Daoy (cell line): ENCODE measurements at places on chromosomes 5 and 9.

- DNase-seq: peak; percentile 63
Observed at GRCh38 chr5:138230981-138231589, 18.0 kb upstream of the CDC23 start.

DNA sequence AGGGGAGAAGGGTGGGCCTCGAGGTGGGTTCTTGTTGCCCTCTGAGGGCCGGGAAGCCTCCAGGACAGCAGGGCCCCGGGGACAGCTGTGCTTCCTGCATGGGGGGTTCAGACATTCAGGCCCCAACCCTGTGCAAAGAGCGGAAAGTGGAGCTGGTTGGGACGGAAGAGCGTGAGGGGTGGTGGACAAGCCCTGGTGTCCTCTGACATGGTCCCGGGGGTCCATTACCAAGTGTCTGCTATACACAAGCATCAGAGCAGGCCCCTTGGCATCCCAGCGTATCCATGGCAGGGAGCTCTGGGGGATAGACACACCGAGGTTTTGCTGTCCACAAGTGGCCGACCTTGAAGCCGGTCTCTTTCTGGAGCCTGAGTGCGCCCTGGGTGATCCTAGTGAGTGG is 9.3 kb downstream of the PLPP7 start:
- no peak for DNase-seq

GRCh38 chr9:81849631-81850259 is 78.5 kb upstream of the SPATA31D4 start:
- DNase-seq: peak; percentile 42

DNA sequence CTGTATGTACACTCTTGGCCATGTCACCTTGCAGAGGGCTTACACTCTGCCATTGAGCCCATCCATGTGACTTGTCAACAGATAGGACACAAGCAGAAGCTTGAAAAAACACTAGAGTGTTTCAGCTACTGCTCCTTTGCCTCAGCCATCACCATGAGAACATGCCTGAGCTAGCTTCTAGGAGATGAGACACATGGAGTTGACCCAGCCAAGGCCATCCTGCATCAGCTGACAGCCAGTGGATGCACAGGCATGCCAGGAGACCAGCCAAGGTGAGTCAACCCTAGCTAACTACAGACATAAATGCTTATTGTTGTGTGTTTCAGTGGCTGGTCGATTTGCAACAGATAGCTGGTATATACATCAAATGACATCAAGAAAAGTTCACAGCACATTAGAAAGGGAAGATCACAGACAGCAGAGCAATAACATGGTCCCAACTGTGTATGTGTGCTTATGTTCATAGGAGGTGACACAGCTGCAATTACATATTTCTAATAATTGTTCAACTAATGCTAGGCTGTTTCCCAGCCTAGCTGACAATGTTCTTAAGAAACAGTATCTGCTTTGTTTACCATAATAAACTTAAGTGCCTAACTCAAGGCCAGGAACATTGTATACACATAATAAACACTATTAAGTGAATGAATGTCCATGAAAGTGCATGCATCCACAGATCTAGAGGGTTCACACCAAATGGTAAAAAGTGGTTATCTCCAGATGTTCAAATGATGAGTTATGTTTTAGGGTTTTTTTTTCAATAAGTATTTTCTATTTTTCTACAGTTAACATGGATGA is 105.7 kb downstream of the SPOCK1 start:
- DNase-seq: no peak

GRCh38 chr9:5650356-5651105 is 21.6 kb downstream of the RIC1 start:
- no peak for DNase-seq

- DNase-seq: no peak
Observed at GRCh38 chr5:14417792-14418765, 163.5 kb upstream of the OTULINL start.

- no peak for DNase-seq
Observed at GRCh38 chr5:93279296-93279963, 301.6 kb downstream of the NR2F1-AS1 start.

DNA sequence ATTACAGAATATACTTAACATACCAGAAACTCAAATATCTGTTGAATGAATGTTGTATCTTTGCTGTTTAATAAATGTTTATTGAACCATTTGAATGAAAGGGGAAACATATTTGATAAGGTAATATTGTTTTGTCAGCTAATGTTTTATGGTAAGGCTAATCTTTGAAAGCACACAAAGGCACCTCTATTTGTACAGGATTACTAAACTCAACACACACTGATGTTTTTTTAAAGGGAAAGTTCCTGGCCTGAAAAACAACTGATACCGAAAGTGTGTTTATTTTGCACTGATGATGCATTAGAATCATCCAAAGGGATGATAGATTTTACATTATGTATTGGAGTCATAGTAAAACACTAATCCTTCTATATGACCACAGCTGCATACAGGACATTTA is 82.5 kb downstream of the ADCY2 start:
- DNase-seq: no peak

- no peak for DNase-seq
Observed at GRCh38 chr5:32001707-32002106, 172.4 kb downstream of the GOLPH3 start.

DNA sequence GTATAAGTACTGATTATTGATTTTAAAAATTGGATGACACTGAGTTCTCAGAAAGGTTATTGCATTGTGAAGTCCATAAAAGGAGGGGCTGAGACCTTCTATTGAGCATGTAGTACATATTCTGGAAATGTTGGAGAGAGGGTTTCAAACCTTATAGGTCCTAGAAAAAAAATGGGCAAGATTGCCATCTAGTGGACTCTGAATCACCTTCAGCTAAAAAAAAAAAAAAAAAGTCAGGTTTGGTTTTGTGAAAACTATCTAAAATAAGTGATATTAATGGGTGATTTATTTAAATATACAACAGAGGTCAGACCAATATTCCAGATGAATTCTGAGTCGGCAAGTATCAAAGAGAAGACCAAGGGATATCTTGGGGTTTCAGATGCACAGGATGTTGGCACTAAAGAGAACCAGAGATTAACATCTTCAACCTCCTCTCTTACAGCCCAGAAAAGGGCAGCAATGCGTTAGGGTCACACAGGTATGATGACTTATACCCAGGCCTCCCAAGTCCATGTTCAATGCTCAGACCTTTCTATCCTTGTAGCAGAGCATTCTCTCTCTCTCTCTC is 109.8 kb upstream of the NMUR2 start:
- DNase-seq: peak; percentile 20

DNA sequence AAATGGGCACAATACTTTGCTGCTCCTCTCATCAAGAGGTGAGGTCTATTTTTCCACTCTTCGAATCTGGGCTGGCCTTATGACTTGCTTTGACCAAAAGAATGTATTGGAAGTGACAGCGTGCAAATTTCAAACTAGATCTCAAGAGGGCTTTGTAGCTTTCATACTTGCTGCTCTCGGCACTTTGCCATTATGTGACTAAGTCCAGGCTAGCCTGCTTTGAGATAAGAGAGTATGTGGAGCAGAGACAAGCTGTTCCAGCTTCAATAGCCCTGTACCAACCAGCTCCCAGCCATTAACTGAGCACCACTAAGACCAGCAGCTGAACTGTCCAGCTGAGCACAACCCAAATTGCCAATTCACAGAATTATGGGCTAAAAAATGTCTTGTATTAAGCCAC is 124.6 kb downstream of the ACER2 start:
- DNase-seq: peak; percentile 26

- no peak for DNase-seq
Observed at GRCh38 chr5:123093601-123094236, 4.7 kb downstream of the PRDM6 start.

DNA sequence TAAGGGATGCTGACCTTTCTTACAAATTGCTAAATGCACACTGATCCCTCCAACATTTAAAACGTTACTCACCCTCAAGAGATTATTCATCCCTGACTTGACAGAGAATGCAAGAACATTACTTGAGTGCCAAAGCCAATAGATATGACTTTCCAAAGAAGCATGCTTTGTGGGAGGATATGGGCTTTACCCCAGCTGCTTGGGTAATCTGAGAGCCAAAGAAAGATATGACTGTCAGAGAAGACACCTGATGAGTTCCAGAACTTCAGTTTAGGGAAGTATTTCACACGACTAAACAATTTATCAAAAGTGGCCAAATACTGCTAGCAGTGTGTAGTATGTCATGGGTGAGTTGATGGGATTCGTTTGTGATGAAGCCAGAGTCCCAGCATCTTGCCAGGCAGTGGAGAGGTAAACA is 7.4 kb upstream of the SPDL1 start:
- peak; percentile 78 for DNase-seq

GRCh38 chr5:36073595-36074216 is 7.0 kb upstream of the UGT3A2 start:
- DNase-seq: no peak

- peak; percentile 79 for DNase-seq
Observed at GRCh38 chr5:142618130-142618523, 67.8 kb downstream of the FGF1 start.

GRCh38 chr9:107994648-107995047 is 505.1 kb upstream of the KLF4 start:
- no peak for DNase-seq

- no peak for DNase-seq
Observed at GRCh38 chr5:67543720-67544270, 347.2 kb upstream of the CD180 start.

DNA sequence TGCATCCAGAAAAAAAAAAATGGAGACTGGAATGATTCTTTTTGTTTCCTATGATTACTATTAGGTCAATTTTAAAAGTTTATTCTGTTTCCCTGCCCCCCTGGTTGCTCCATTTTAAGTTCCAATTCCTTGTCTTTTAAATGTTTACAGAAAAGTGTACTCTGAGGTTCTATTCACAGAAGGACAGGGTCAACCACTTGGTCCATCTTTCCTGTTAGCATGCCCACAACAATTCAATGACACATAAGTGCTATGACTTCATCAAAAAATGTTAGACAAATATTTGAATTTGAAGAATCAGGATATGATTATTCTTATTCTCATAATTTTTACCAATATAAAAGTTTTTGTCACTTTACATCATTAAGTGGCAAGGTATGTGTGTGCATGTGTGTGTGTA is 123.7 kb downstream of the PDE4D start:
- DNase-seq: no peak

- no peak for DNase-seq
Observed at GRCh38 chr5:11335881-11336760, 568.1 kb downstream of the CTNND2 start.

GRCh38 chr9:29297592-29297991 is 1724.3 kb upstream of the C9orf72 start:
- no peak for DNase-seq

DNA sequence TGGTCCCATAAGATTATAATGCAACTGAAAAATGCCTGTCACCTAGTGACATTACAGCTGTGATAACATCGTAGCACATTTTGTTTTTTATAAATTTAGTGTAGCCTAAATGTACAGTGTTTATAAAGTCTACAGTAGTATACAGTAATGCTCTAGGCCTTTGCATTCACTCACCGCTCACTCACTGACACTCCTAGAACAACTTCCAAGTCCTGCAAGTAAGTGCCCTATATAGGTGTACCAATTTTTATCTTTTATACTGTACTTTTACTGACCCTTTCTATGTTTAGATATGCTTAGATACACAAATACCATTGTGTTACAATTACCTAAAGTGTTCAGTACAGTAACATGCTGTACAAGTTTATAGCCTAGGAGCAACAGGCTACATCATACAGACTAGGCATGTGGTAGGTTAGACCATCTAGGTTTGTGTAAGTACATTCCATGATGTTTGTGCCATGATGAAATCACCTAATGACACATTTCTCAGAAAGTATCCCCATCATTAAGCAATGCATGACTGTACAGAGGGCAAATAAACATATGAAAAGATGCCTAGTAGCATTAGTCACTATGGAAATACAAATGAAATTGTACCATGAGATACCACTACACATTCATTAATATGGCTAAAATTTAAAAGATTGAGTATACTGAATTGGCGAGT is 127.6 kb downstream of the TRPM6 start:
- peak; percentile 86 for DNase-seq

GRCh38 chr9:83992407-83992806 is 11.8 kb downstream of the RMI1 start:
- DNase-seq: no peak

GRCh38 chr5:176578391-176578808 is 29.3 kb downstream of the CDHR2 start:
- DNase-seq: peak; percentile 51

- DNase-seq: peak; percentile 80
Observed at GRCh38 chr5:174935854-174936474, 211.6 kb downstream of the MSX2 start.

GRCh38 chr5:8491254-8491653 is 622.3 kb downstream of the MTRR start:
- DNase-seq: no peak

GRCh38 chr9:135926402-135927194 is 19.3 kb upstream of the CAMSAP1 start:
- DNase-seq: peak; percentile 98

DNA sequence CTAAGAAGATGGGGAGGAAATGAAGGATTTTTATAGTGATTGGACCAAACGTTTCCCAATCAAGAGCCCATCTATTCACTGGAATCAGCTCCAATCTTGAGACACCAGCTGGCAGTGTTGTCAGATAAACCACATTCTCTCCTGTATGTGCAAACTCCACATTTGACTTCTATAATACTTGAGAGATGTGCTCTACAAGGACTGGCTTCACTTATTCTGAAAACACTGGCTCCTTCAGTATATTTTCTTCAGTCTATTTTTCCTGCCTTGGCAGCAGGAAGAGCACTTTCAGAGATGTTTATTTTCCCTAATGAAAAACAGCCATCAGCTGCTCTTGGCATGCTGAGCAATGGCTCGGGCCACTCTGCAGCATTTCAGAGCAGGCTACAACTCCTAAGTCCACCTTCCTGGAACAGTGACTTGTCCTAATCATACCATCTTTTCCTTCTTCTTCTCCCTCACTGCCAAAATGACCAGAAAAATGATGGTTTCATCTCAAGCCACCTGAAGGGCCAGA is 96.9 kb upstream of the FSTL4 start:
- DNase-seq: no peak

DNA sequence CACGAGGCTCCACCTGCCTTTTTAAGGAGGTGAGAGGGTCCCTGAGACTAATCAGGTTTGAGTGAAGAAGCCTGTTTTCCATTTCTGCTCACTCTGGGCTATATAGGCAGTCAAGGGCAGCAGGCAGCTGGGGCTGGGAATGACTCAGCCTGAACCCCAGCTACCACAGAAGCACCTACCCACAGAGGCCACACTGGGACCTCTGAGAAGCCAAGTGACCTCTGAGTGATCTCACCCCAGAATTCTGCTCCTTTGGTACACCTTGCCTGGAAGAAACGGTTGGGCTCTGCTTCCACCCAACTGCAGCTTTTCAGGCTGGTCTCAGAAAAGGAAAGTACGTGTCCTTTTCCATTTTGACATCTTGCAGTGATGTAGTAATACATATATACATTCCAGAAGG is 6.8 kb downstream of the FAM219A start:
- no peak for DNase-seq

DNA sequence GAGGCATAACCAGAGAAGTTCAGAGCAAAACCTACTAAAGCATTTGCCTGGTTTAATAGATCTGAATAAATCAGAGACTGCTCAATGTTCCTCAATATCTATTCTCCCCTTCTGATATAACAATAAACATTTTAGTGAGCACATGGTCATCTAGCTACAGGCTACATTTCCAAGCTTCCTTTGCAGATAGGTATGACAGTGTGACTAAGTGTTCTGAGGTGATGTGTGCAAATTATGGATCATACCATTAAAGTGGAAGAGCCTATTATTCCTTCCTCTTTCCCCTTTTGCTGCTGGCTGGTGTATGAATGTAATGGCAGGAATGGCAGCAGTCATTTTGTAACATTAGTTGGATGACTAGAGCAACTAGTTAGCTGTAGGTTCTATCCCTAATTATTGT is 285.8 kb upstream of the RASA1 start:
- DNase-seq: no peak
